ENCODE measurements at places on chromosomes 6 and 20.

- DNase-seq = no peak
Observed at GRCh38 chr6:79847426-79847825, 99.9 kb downstream of the ELOVL4 start.

GRCh38 chr6:82766476-82766875 lies 299.2 kb downstream of the UBE3D start:
- DNase-seq = no peak

DNA sequence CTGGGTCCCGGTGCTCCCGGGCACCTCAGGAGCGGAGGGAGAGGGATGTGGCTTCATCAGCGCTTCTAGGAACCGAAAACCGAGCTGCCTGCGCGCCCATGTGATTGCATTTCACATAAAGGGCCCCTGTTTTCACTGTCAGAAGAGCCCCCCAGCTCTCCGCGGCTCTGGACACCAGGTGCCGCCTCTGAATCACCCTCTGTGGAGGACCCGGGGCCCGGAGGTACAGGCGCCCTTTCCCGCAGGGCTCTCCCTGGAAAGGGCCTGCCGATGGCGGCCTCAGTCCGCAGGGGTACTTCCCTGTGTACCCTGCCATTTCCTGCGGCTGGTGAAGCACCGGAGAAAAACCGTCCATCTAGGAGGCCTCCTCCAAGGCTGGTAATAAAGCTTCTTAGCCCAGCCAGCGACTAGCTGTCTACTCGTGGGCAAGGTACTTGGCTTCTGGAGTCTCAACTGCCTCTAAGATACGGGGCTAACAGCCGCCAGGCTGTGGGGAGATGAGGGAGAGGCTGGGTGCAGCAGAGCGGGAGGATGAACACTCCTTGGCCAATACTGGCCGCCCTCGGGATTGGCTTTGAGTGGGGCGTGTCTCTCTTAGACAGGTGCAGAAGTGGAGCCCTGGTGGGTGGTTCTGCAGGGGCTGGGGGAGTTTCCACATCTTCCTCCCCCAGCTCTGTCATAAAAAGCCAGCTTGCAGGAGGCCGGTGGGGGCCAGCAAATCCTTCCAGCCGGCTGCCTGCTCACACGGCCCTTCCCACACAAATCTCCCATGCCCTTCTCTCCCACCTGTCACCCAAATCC lies 1.6 kb downstream of the PPP1R16B start:
- no peak for DNase-seq

DNA sequence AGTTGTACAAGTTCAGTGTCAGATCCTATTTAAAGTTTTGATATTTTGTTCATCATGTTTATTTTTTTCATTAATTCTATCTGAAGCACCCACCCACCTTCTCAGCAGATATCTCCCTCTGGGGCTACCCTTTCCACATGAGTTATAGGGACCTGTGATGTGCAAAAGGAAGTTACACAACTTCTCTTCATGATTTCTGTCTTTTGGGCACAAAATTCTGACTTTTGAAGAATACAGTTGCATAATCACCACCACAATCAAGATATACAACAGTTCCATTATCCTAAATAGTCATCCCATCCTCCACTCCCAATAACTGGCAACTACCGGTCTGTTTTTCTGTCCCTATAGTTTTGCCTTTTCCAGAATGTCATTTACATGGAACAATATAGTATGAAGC lies 13.8 kb upstream of the FUCA2 start:
- DNase-seq = no peak

DNA sequence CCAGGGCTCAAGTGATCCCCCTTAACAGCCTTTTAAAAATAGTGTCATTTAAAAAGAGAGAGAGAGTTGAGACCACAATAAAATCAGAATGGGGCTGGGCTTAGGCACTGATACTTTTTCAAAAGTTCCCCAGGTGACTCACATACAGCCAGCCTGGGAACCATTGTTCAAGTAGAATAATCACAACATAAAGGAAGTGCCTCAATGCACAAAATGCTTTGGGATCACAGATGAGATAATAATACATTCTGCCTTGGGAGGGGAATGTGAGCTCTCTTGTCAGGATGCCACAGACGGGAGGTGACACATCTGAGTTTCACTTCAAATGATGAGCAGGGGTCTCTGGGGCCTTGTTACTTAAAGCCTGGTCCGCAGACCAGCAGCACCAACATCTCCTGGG lies 34.0 kb upstream of the GABRR1 start:
- no peak for DNase-seq

GRCh38 chr6:105174512-105174911 lies 5.3 kb downstream of the POPDC3 start:
- DNase-seq = no peak

GRCh38 chr6:164151161-164152120 lies 736.9 kb downstream of the QKI start:
- DNase-seq = no peak

DNA sequence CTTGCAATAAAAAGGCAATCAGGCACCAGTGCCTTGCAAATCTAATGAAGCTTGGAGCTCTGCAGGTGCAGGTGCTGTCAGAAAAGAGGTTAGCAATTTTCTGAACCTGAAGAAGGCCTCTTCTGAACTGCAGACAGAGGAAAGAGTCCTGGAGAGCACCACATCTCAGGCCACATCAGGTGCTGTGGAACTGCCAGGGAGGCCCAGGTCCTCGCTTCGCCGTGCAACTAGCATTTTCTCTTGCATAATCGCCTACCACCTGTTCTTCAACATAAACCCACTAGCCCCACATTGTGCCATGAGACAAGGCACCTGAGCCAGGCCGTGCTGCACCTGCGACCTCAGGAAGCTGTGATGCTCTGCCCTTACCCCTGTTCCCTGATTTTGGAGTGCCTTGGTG lies 187.6 kb downstream of the DTNBP1 start:
- no peak for DNase-seq

- DNase-seq = no peak
Observed at GRCh38 chr6:49646942-49647341, 10.3 kb upstream of the RHAG start.

DNA sequence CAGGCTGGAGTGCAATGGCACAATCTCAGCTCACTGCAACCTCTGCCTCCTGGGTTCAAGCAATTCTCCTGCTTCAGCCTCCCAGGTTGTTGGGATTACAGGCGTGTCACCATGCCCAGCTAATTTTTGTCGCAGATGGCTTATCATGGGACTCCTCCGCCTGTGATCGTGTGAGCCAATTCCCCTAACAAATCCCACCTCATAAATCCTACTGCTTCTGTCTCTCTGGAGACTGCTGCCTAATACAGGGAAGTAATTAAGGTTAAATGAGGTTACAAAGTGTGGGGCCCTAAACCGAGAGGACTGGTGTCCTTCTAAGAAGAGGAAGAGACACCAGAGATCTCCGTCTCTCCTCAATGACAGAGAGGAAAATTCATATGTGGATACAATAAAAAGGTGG lies 52.0 kb downstream of the TRPC4AP start:
- DNase-seq = no peak

GRCh38 chr20:54067606-54068174 lies 2.7 kb downstream of the BCAS1 start:
- DNase-seq = no peak

- no peak for DNase-seq
Observed at GRCh38 chr6:166596776-166597507, 10.5 kb upstream of the RAMACL start.

GRCh38 chr6:165704045-165704748 lies 41.2 kb upstream of the PDE10A start:
- no peak for DNase-seq

DNA sequence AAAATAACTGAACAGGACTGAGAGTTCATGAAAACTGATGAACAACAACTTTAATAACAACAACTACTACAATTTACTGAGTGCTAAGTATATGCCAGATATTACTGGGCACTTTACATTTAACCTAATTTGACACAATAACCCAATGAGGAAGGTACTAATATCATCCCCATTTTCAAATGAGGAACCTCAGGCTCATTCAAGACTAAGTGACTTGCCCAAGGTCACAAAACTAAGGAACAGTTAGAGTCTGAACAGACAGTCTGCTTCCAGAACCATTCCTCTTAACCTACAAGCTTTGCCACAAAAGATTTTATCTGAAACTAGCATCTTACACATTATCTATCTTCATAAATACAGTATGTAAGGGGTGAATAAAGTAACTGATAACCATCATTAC lies 10.6 kb upstream of the NDRG3 start:
- no peak for DNase-seq

DNA sequence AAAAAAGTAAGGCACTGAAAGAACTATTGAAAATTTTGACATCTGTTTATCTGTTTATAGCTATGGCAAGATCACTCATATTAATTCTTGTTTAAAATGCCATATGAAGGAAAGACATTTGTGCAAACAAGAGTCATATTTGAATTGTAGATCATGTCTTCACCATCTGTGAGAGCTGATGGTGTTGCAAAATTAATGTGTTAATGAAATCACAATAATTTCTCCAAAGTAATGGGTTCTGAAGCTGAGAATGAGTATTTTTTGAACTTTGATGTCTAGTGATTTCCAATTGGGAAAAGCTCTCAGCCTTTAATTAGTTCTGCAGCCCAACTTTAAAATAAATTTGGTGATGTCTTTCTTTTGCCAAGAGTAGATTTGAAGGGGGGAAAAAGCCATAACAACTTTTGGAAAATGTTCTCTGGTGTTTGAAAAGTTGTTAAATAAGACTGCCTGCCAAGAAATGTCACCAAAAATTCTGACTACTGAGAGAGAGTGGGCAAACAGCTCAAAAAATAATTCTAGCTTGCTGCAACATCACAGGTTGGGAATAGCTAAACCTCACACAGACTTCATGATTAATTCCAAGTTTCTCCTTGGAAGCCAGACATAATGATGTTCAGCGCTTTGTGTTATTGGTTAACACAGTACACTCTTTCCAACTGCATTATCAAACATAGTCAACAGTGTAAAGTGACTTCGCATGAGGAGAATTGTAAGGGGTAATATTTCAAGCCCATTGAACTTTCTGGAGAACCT lies 142.6 kb downstream of the SOBP start:
- no peak for DNase-seq

DNA sequence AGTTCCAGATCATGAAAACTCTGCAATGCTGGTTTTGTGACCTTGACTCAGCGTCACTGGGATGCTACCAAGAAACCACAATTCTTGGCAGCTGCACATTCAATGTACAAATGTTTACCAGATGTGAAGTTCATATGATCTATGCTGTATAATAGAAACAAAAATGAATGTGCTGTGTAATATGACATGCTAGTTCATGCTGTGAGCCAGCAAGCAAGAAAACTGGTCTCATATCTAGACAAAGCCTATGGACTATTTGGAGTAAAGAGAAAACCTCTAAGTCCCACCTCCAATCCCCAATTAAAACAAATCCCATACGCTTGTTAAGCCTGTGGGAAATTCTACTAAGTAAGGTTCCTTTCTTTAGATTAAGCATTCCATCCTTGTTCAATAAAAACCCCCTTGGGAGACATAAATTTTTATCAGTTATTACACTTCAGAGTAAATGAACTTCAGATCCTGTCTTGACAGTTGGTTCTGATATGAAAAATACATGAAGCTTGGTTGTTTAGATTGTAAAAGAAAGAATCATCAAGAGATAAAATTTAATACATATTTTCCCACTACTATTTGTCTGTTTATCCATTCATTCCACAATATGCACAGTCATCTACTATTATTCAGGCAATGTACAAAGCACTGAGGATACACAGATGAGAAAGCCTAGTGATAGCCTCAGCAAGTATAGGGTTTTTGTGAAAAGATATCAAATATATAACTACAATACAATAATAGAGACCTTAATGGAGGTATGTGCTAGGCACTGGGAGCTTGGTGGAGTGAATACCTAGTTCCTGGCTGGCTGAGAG lies 20.1 kb downstream of the COL21A1 start:
- no peak for DNase-seq

DNA sequence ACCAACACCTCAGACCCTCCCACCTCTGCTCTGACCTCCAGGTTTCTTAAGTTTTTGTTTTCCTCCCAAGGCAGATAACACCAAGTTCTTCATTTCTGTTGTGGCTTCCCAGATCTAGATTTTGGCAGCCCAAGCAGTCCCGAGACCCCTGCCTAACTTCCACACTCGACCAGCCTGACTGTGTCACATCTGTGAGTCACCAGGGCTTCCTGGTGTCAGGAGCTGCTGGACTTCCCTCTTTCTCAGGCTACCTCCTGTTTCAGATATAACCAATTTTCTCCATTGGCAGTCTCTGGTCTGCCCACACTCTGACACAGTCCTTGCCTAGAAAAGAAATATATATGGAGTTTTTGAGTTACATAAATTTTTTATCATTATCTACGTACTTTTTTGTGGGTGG lies 46.1 kb upstream of the CCN6 start:
- no peak for DNase-seq

DNA sequence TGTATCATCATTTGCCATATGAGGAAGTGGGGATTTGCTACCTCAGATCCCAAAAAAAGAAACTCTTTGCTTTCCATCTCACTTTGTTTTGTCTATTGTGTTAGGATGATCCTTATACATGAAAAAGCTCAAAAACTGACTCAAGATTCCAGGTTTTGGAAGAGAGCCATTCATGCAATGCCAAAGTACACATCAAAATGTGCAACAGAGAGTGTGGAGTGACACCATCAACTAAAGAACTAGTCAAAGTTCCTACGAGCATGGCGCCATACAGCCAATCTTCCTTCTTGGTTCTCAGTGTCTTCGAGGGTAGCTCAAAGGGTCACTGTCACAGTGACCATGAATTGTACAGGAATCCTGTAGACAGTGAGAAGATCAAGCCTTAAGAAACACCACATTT lies 255.8 kb upstream of the SASH1 start:
- DNase-seq = no peak

GRCh38 chr20:2137552-2138201 lies 36.0 kb downstream of the STK35 start:
- DNase-seq = no peak

GRCh38 chr6:62328607-62329006 lies 42.6 kb upstream of the KHDRBS2 start:
- DNase-seq = no peak

DNA sequence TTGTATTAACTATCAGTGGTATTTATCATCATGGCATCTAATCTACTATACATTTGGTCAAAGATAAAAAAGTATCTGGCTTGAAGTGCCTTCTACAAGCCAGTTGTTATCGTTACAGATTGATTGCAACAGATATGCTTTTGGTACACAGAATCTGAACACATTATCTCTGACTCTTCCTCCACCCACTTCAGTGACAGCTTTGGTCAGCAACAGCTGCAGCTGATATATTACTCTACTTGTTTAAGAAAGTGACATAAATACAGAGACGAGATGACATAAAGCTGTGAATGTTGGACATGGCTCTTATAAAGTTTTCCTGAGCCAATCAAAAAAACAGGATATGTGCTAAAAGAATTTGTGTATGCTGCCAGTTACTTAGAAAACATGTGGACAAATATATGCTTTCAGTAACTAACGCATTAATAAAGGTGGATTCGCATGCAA lies 77.6 kb downstream of the HIVEP2 start:
- DNase-seq = no peak

Data from DND-41 (cell line).